ENCODE measurements at places on chromosomes 11 and 22. TPM values are rescaled to one million over a fixed set of nuclear protein-coding genes. Genes with fewer than 3 reads are reported as not detected.

Gene NCF4
- total RNA-seq: not detected

Gene DEPDC7
- total RNA-seq: 6.7 TPM

Gene OR6M1
- not detected for total RNA-seq

Gene MS4A13
- total RNA-seq: not detected
